ENCODE measurements at places on chromosomes 5 and 9.
A peak's percentile ranks its signal among the peaks of the same experiment; 100 is the strongest.

- peak; percentile 56 for DNase-seq
These were observed 722 bp downstream of the TBC1D9B start for GRCh38 chr5:179906795-179907555.

DNA sequence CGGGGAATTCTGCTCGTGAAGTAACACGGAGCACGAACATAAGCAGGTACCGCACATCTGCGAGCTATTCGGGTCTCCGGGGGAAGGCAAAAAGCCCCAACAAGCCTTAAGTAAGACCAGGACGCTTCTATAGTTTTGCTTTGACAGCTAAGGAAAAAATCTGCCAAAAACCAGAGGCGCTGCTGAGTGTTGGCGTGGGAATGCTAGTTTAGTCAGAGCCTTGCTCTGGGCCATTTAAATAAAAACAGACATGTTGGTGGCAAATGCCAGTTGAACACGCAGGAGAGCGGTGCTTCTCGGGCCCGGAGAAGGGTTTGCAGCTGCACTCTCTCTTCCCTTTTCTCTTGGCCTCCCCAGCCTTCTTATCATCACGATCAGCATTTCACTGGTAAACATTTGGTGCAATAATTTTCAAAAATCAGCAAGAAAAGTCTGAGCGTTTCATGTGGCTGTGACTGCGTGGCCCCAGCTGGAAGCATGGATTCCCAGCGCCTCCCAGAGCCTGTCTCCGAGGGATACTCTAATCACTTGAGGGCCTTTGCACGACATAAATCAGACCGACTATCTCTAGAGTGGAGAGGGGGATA lies 6.4 kb upstream of the NOTCH1 start:
- no peak for DNase-seq

DNA sequence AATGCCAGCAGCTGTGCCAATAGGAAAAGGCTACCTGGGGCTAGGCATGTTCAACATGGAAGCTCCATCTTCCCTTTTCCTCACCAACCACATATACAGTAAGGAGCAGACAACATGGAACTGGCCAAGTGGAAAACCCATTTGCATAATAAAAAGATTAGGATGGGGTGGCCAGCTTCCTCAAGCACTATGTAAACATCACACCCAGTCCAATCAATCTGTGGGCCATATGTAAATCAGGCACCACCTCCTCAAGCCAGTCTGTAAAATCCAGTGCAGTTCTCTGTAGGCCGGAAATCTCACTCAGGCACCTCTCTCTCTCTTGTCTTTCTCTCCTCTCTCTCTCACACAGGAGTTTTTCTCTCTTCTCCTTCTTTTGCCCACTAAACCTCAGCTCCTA lies 360.2 kb upstream of the GRIA1 start:
- no peak for DNase-seq

GRCh38 chr5:40436535-40437237 lies 243.0 kb upstream of the PTGER4 start:
- no peak for DNase-seq

DNA sequence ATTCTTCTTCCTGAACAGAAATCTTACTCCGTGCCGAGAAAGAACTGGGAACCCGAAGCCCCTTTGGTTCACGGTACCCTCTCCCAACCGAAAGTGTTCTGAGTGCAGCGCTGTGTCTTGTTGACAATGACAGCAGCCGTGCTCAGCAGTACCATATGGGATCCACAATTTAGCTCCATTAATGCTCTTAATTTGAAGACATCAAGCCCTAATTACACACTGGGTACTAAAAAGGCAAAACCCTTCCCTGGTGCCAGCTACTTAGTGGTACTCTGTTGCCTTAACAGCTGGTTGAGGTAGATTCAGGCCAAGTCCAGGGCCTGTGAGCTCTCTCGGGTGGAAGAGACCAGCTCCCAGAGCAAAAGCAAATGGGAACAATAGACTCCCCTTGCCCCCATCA lies 24.5 kb downstream of the DDX31 start:
- no peak for DNase-seq

DNA sequence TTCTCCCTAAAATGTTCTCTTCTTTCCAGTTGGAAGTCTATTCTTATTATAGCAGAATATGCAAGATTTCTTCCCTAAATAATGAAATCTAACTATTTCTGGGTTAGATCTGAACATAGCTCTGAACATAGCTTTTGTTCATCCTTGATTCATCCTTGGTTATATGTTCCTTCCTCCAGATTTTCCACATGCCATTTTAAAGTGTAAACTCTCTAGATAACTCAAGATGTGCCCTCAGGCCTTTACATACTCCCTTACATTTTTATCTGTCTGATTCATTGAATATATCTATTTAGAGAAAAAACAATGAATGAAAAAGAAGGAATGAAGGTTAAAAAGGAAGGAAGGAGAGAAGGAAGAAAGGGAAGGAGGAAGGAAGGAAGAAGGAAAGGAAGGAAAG lies 100.9 kb downstream of the FBXO38 start:
- DNase-seq = no peak

GRCh38 chr5:77437194-77437593 lies 54.9 kb downstream of the WDR41 start:
- no peak for DNase-seq

- no peak for DNase-seq
These were observed 443.4 kb downstream of the ANXA1 start for GRCh38 chr9:73595036-73595545.

- no peak for DNase-seq
These were observed 60.7 kb downstream of the MAT2B start for GRCh38 chr5:163565931-163566608.

DNA sequence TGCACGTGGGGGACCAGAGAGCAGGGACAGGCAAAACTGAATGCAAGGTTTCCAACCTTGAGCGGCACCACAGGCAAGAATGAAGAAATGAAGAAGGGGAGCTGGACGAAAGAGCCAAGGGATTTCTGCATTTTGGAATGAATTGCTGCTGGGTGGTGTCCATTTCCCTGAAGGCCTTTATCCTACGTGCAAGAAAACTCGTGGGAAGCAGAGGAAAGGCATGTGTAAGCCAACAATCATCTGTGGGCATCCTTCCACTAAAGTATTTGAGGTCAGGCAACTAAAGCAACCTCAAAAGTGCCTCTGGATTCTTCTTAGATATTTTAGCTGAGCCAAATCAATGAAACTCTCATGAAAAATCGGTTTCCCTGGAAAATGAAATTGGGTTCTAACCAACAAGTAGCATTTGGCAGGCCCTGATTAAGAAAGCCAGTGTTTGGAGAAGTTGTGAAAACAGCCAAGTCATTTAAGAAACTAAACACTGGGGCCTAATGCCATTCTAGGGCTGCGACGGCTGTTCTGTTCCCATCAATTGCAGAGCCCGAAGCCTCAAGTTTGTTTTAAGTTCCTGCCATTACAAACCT lies 4.7 kb upstream of the TGFBI start:
- DNase-seq = no peak

GRCh38 chr5:179244044-179244443 lies 101.2 kb downstream of the ADAMTS2 start:
- DNase-seq = no peak

- no peak for DNase-seq
These were observed 34.8 kb downstream of the ITGA2 start for GRCh38 chr5:53023969-53024368.

GRCh38 chr9:136119061-136119882 lies 597 bp upstream of the TMEM250 start:
- peak; percentile 49 for DNase-seq

GRCh38 chr9:72586388-72587130 lies 65.2 kb downstream of the TMC1 start:
- peak; percentile 69 for DNase-seq

DNA sequence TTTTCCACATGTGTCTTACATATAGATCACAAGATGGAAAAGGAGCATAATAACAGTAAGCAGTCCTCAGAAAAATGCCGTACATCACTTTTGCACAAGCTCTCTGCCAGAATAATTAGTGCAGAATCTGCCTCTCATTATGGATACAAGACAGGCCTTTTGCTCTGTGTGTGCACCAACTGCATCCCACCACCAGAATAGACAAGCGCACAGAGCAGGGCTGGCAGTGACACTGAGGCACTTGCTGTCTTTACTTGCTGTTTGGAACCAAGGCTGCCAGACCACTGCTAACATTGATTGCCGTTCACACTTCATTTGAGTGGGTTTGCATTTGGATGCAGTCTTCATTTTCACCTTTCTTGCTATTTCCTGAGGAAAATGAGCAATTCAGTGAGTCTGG lies 741.3 kb downstream of the TLE1 start:
- no peak for DNase-seq

DNA sequence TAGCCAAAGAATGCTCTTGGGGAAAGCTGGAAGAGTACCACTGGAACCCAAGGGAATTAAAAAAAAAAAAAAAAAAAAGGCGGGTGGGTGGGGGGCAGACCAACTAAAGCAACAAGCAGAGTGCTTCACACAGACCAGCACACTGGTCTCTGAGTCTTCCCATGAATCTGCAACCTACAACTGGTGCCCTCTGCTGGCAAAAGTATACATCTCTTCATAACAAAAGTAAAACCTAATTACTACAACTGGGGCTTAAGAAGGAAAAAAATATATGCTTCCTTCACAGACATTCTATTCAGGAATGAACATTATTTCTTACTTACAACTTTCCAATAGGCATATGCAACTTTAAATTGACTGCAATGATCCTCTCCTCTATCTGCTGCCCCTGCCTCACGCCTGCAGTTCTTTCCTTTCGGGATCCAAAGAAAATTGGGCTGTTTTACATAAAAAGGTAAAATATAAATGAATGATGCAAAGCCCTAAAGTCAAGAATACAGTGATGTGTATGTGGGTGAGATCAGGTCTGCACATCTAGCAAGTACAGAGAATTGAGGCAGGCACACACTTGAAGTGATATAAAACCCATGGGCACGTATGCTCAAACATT lies 7.2 kb upstream of the KLHL3 start:
- peak; percentile 19 for DNase-seq

DNA sequence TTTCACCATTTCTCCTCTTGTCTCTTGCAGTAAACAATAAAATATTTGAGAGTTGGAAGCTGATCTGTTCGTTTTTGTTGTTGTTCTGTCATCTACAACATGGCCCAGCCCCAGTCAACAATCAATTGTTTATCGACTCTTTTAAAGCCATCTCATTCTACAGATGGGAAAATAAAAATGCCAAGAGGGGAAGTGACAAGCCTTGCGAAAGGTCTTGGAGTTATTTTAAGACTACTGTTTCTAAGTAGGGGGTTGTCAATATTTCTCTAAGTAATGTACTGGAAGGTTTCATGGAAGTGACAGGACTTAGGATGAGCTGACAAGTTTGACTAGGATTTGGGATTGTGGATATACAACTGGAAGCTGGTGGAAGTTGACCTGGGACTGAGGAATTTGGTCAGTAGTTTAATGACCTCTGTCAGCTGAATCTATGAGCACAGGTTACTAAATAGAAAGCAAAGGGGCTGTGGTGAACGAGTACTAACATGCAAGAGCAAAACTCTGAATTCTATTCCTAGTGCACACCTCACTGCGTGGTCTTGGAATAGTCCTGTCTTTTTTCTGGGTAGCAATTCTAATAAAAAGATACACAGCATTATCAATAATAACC lies 57.5 kb upstream of the ADRB2 start:
- no peak for DNase-seq

All from H54 (cell line).